Sigmoid colon (tissue), 7 donors: ENCODE measurements at places on chromosomes 2 and 18. TPM values are rescaled to one million over a fixed set of nuclear protein-coding genes. Genes with fewer than 3 reads are reported as not detected.

DNA sequence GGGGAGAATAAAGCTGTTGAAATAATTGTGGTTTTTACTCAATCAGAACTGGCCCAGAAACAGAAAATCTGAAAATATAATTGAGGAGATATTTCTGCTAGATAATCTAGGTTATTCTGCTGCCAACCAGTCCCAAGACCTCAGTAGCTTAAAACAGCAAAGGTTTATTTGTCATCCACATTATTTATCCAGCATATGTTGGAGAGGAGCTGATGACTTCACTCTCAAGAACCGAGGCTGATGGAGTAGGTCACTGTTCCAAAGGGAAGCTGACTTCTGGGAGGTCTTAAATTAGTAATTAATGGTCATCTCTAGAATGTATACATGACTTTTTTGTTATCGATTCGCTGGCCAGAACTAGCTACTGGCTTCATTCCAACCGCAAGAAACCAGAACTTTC is 124.8 kb upstream of the CTNNA2 start:
- DNase-seq, result no peak

GRCh38 chr18:21191596-21192307 is 50.3 kb upstream of the GREB1L start:
- no peak for DNase-seq

DNA sequence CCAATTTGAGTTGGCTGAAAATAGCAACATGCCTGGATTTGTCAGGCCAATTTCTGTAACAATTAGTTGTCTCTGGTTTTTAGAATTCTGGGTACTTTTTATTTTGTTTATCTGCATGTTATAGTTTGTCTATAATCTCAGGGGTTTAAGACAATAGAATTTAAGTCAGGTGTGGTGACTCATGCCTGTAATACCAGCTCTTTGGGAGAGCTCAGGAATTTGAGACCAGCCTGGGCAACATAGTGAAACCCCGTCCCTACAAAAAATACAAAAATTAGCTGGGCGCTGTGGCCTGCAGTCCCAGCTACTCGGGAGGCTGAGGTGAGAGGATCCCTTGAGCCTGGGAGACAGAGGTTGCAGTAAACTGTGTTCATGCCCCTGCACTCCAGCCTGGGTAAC is 114.4 kb upstream of the GLS start:
- DNase-seq, result no peak

DNA sequence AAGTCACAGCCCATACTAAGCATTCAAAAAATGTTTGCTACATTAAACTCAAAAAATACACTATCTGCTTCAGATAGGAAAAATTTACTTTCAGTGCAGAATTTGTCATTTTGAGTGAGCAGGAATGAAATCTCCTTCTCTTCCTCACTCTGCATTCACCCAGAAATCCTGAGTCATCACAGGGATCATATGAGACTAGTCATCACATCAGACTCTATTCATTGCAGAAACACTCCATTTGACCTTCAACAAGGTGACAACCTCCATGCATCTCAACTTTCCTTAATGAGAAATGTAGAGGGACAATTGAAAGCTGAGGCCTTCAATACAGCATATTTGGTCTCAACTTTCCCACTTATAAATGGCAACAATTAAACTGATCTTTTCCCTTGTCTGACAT is 130.4 kb upstream of the CYP26B1 start:
- no peak for DNase-seq

GRCh38 chr2:204667990-204668389 is 122.7 kb downstream of the PARD3B start:
- DNase-seq, result no peak

- no peak for DNase-seq
These were observed 43.1 kb upstream of the KLHL14 start for GRCh38 chr18:32815881-32816280.

- no peak for DNase-seq
These were observed 111.5 kb downstream of the GFPT1 start for GRCh38 chr2:69275490-69275889.

The ANKRD30B gene
- polyA plus RNA-seq, result not detected

The LOXHD1 gene
- polyA plus RNA-seq, result not detected

The CAPN14 gene
- polyA plus RNA-seq, result 0.23 TPM

The OLA1 gene
- 72.1 TPM for polyA plus RNA-seq
